GM12864 (cell line): ENCODE measurements at places on chromosomes 1 and 21.

DNA sequence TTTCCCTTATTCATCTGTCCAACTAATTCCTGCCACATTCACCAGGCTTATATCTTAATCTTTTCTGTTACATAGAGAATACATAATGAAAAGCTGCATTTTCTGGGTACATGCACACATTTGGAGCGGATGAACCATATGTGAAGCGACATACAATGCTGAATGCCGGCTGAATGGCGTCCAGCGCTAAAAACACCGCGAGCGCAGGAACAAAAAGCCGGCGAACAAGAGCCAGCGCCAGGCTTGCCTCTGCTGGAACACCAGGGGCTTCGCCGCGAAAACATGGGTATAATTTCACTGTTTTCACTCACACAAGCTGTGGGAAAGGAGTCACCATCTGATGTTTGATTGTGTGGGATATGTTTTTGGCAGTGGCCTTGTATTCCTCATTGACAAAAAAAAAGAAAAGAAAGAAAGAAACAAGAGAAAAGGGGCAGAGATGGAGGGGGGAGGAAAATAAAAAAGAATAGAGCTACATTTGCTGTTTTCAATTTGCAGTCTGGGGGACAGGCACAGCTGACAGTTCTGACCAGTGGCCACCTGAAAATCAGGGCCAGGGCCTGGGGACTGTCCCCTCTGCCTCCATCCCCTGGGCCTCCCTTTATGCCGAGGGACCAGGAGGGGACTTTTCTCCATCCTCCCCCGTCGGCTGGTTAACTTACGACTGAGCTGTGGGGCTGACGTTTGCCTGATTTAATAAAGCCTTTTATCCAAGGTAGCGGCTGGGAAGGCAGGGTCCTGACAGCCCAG lies 70.2 kb upstream of the OLIG2 start:
- DNase-seq, result no peak

- no peak for DNase-seq
Observed at GRCh38 chr1:173473599-173474011, 3.5 kb upstream of the PRDX6 start.

DNA sequence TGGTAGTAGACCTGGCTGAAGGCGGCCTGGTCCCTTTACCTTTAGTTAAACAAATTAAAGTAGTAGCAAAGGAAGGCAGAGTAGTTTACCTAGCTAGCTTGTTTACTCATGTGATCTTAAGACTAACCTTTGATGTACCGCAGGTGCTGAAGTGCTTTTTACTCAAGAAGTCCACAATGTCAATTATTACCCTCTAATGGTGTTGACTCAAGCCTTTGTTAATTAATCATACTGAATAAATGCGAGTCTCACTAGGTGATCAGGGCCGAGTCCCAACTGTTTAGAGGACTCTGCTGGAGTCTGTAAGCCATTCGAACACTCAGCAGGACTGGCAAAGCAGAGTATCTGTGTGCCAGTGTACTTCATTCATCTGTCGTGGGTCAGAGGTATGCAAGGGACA lies 381.1 kb upstream of the NCAM2 start:
- DNase-seq, result no peak

GRCh38 chr1:209651138-209651587 lies 1.1 kb downstream of the LAMB3 start:
- no peak for DNase-seq

DNA sequence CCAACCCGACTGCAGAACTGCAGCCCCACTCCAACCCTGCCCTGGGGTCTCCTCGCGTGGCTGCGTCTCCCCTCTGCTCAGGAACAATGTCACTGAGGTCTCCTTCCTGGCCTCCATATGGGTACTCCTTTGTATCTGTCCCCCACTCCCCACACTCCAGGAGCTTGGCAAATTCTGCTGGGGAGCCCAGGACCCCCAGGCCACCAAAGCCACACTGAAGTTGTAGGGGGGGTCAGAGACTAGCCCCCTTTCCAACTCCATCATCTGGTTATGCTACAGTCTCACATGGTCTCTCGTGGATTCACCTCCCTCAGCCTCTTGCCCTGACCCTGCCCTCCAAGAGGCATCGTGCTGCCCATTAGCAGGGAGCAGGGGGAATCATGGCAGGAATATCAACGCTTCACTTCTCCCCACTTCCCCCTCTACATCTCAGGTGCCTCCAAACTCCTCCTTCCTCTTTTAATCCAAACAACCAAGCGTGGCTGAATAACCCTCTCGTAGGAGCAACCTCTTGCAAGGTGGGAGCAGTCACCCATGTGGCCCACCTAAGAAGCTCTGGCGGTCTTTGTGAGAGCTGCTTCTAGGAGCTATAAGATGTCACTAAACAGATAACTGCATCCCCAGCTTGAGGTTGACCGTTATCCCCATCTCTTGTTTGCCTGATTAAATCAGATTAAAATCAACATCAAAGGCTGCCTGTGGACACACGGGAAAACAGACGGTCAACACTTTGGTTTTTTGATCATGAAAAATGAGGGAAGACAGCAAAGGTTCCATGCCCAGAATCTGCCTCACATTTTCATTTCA lies 86.4 kb downstream of the MIS18A start:
- DNase-seq, result no peak

DNA sequence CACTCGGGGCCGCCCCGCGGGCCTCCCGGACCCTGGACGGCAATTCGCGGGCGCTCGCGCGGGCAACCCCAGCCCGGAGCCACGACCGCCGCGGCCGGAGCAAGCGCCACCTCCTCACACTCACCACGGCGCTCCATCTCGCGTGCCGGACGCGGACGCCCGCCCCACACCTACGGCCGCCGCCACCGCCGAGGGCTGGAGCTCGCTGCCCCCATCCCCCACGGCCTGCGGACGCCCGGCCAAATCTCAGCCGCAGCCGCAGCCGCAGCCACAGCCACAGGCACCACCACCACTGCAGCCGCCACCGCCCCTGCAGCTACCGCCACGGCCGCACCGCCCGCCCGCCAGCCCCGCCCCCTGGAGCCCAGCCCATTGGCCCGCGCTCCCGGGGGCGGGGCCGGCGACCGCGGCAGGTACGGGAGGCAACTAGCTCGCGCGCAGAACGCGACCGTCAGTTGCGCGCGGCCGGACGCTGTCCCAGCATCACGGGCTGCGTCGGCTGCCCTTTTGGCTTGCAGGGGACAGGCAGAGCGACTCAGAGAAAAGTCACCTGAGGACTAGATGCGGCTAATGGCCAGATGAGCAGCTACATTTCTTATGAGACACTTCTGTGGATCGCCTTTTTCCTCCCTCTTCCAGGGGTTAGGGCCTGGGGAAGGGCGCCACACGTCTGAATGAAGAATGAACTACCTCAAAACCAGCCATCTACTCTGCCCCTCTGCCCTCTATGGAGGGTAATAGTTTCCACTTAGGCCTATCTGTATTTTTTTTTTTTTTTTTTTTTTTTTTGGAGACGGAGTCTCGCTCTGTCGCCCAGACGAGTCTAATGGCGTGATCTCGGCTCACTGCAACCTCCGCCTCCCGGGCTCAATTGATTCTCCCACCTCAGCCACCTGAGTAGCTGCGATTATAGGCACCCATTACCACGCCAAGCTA lies at the start of gene ARHGAP29:
Gene ARHGAP29 (minus strand): TSS at position 294 of the 936 bp plus-strand sequence. CDS start 5,973 bp downstream, outside the sequence.
- no peak for DNase-seq
